IgD-negative memory B cell (primary cell): ENCODE measurements at places on chromosomes 4 and X. TPM values are rescaled to one million over a fixed set of nuclear protein-coding genes. Genes with fewer than 3 reads are reported as not detected.

ADRA2C gene
- not detected for polyA plus RNA-seq

SPARCL1 gene
- not detected for polyA plus RNA-seq

ABCD1 gene
- polyA plus RNA-seq: 3.6 TPM

SCD5 gene
- not detected for polyA plus RNA-seq

AVPR2 gene
- not detected for polyA plus RNA-seq

AMOT gene
- polyA plus RNA-seq: 3.3 TPM
